ENCODE measurements at places on chromosomes 12 and 14.

- DNase-seq: no peak
Measured at GRCh38 chr12:9796971-9797370, 30.3 kb upstream of the KLRF1 start.

DNA sequence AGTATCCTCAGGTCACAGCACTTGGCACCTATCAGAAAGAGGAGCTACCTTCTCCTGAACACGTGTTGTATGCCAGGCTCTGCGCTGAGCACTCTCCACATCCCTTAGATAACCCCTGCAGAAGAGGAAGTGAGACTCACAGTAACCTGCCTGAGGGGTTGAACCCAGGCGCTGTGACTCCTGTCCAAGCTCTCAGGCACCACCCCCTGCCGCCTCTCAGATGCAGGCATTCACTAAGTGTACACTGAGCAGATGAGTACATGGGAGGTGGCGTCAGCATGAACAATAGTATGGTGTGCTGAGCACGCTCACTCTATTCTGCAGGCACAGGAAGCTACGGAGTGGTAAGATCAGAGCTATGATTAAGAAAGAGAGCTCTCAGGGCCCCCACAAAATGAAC is 21.0 kb upstream of the RIC8B start:
- peak; percentile 37 for DNase-seq

DNA sequence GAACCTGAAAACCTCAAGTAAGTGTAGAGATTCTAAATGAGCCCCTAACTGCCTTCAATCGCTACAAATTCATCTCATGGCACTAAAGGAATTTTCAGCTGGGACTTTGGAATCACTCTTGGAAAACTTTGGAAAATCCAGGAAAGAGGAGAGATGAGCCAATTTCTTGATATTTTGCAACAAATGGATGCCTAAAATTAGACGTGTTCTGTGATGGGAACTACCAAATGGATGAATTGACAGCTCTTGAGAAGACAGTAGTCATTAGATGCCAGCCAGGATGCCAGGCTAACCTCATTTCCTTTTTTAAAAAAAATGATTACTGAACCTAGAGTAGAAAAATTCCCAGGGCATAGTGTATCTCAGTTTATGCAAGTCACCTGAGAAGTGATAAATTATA is 78.3 kb downstream of the NPAS3 start:
- DNase-seq: no peak

- no peak for DNase-seq
Measured at GRCh38 chr12:46459861-46460545, 87.4 kb upstream of the SLC38A2 start.

DNA sequence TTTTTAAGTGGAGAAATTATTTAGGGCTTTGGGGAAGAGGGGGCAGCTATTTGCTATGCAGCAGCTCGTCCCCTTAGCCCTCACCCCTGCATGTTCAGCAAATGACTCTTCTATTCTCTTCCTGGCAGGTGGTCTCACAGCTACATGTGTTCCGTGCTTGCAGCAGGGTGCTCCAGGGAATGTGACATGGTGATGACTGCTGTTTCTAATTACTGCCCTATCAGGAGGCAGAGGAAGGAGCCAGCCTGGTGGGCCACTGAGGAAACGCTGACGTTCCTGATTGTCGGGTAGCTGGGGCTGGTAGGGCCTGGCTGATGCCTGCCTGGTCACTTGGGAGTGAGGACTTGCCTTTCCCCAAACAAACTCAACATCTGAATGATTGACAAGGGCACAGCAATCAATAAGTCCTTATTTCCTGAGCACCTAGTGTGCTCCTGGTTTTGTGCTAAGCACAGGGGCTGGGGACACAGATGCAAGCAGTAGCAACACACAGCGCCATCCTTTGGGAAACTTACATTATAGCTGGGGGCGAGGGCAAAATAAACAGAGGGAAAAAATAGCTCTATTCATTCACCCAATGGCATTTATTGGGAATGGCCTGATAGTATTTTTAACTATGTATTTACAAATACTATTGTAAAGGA is 377.8 kb downstream of the FUT8 start:
- no peak for DNase-seq

GRCh38 chr12:110012659-110013058 is 13.4 kb downstream of the ANKRD13A start:
- no peak for DNase-seq

GRCh38 chr12:66144791-66145754 is 14.5 kb upstream of the LLPH start:
- DNase-seq: no peak

DNA sequence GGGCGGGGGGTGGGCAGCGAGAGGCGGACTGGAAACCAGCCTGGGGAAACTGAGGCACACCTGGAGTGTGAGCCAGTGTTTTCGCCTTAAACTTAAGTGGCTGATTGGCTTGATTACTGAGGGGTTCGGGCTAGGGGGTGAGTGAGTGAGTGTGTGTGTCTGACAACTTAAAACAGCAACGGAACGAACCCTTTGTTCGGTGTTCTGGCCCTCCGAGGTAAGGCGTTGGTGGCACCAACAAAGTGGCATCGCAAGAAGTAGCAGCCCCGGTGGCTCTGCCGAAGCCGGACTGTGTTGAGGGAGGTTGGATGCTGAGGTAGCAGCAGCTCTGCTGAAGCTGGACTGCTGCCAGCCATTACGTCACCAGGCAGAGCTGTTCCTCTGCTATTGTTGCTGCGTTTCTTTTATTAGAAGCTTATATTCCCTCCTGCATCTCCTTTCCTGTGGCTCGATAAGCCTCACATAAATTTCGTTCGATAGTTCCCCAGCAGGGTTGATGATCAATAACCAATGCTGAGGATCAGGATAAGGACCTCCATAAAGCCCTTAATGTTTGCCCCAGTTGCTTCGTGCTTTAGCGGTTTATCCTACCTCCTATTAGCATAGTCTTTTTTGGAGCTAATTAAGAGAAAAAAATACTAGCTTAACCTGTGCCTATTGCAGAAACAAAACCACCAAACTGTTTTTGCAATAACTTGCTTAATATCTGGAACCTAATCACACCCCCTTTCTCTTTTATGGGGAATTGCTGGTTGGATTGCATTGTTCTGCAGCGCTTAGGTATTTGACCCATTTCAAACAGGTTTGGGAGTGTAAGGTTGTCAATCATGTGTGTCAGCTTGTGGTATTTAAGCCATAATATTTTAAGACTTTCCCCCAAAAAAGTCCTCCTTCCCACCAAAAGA is 1.3 kb downstream of the GPR137C start:
- DNase-seq: peak; percentile 57

GRCh38 chr14:74891870-74892269 is 10.2 kb downstream of the DLST start:
- DNase-seq: no peak

DNA sequence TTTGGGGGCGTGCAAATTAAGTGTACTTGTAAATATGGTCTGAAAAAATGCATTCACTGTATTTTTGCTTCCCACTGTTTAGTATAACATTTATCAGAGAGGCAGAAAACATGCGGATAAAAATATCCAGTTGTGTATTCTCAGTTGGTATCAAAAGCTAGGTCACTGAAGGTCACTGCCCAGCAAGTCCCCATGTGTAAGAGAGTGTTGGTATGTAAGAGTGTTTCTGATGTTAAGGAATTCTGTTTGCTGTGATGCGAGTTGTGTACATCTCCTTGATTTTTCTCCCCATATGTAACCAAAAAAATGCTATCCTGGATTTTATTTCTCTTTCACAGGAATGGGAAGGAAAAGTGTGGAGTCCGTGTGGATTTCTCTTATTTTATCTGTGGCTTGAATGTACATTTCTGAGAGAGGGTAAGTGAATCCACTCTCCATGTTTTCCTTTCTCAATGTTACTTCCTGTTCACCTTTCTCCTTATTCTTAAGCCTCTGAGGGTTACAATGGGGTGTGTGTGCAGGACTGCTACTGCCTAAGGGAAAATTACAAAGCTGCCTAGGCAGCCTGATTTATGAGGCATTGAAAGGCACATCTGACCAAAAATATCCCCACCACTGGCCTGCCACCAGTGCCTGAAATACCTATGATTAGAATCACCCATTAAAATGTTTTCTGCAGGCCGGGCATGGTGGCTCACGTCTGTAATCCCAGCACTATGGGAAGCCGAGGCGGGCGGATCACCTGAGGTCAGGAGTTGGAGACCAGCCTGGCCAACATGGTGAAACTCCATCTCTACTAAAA is 97.9 kb upstream of the USP44 start:
- no peak for DNase-seq

GRCh38 chr12:104182144-104182543 is 33.4 kb upstream of the TXNRD1 start:
- DNase-seq: no peak

DNA sequence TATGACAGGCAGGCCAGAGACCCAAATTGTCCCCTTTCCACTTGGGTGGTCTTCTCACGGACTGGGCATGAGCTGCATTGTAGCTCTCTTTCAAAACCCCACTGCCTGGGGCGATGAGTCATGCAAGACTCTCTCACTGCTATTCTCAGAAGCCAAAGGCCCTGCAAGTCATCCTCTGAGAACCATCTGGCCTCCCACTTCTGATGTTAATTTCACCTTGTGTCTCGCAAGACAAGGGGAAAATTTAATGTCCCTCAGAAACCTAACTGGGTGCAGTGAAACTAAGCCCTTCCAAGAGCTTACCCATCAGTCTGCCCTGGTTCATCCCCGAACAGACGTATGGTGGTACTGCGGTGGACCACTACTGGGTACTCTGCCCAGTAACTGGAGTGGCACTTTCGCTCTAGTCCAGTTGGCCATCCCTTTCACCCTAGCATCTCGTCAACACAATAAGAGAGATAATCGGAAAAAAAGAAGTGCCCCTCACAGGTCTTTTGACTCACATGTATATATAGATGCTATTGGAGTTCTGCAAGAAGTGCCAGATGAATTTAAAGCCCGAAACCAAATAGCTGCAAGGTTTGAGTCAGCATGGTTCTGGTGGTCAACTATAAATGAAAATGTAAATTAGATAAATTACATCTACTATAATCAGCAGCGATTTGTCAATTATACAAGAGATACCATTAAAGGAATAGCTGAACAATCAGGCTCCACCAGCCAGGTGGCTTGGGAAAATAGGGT is 31.3 kb upstream of the LALBA start:
- DNase-seq: no peak

GRCh38 chr12:43107026-43107775 is 444.8 kb downstream of the ADAMTS20 start:
- DNase-seq: no peak

DNA sequence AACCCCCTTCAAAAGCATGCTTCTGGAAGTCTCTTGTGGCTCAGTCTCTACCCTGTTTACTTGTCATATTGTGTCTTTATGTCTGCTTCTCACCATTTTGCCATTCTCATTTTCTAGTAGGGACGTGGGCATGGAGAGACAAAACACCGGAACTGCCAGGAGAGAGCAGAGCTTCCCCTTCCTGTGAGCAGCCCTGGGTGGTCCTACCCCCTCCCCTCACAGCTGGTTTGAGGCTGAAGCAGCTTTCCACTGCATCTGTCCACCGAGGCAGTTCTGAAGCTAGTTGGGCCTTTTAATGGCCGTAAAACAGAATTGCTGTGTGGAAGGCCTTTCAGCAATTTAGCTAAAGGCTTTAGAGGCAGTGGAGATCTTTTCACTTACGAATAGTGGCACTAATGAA is 77.0 kb downstream of the PELI2 start:
- no peak for DNase-seq

DNA sequence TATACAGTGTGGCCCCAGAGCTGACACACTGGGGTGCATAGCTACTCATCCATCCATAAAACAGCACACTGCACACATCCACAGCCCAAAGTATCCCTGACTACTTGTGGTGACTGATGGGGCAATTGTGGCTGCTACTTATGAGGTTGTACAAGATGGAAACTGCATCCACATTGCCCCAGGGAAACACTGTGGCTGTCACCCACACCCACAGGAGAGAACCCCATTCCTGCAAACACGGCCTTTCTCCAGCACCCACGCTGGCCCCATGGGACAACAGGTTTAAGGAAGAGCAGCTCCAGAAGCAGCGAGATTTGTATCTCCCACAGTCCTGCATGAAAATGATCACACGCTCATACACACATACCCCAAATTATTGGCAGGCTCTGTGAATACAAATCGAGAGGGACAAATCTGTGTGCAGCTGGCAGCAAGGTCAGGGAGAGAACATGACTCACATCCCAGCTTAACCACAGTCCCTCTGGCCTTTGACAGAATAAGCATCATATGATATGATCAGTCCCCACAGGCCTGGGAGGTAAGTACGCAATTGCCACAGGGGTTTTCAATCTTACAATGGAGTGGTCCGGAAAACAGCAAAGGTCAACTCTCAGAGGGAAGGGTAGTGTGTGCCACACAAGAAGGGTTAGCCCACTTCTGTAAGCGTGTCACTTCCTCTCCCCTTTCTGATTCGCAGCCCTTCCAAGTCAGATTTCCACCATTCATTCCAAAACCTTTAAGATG is 61.9 kb downstream of the ESR2 start:
- no peak for DNase-seq

- DNase-seq: no peak
Measured at GRCh38 chr12:53300187-53300586, 692 bp downstream of the MYG1 start.

- DNase-seq: no peak
Measured at GRCh38 chr12:80581783-80582182, 125.7 kb upstream of the MYF6 start.

DNA sequence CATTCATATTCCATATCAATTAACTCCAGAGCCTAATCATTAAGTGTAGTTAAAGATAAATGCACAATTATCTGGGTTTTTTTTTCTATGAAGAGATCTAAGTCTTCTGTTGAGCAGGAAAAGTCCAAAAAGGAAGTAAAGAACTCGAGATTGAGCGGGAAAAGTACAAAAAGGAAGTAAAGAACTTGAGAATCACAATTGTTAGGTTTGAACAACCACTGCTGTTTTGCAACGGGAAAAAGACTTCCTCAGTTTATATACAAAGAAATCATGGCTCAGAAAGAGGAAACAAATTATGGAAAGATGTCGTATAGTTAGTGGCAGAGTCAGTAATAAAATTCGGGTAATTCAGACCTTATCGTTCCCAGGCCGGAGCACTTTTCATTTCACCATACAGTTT is 63.3 kb downstream of the PPP1R12A start:
- DNase-seq: no peak

- DNase-seq: no peak
Measured at GRCh38 chr14:56367416-56367815, 212.2 kb upstream of the TMEM260 start.

GRCh38 chr14:44317441-44317746 is 189.7 kb downstream of the FSCB start:
- no peak for DNase-seq

GRCh38 chr14:24066496-24067132 is 4.7 kb upstream of the CPNE6 start:
- no peak for DNase-seq

DNA sequence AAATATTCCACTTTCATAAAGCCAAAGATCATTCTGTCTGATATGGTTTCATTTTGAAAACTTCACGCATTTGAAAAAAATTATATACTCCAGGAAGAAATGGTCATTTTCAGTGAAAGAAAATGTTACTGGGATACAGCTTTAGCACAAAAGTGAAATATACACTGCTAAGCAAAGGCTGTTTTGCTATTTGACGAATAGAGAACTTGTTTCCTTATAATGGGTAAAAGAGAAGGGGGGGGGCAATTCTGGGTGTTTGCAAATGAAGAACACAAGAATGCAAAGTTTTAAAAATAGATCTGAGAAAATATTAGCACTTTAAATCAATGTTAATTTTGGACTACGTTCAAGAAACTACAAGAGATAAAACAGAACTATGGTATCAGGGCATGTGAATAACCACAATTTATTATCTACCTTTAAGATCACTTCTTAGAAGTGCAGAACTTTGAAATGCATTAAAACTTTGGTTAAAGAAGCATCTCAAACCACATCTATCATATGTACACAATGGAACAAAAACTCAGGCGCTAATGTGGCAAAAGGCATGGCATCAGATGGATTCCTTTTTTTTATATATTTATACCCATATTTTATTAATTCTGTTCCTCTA is 51.1 kb downstream of the EFCAB11 start:
- no peak for DNase-seq

Measured in stimulated activated CD8-positive, alpha-beta memory T cell treated with anti-CD3 and anti-CD28 coated beads, Interleukin-12 subunit alpha, Interleukin-12 subunit beta, amount 100 ng/mL, for 4 hours (primary cell).